ENCODE measurements at places on chromosomes 6 and 20. TPM values are rescaled to one million over a fixed set of nuclear protein-coding genes. Genes with fewer than 3 reads are reported as not detected.
A peak's percentile ranks its signal among the peaks of the same experiment; 100 is the strongest.

GRCh38 chr6:137106183-137106582, 61.4 kb upstream of the IL20RA start:
- DNase-seq, result no peak

TFAP2D gene
- total RNA-seq, result not detected

RNF217 gene
- total RNA-seq, result 17.5 TPM

- DNase-seq, result no peak
Observed at GRCh38 chr6:81487489-81487888, 265.0 kb downstream of the TENT5A start.

GRCh38 chr20:24027229-24027628, 38.6 kb upstream of the GGTLC1 start:
- DNase-seq, result peak; percentile 95

DNA sequence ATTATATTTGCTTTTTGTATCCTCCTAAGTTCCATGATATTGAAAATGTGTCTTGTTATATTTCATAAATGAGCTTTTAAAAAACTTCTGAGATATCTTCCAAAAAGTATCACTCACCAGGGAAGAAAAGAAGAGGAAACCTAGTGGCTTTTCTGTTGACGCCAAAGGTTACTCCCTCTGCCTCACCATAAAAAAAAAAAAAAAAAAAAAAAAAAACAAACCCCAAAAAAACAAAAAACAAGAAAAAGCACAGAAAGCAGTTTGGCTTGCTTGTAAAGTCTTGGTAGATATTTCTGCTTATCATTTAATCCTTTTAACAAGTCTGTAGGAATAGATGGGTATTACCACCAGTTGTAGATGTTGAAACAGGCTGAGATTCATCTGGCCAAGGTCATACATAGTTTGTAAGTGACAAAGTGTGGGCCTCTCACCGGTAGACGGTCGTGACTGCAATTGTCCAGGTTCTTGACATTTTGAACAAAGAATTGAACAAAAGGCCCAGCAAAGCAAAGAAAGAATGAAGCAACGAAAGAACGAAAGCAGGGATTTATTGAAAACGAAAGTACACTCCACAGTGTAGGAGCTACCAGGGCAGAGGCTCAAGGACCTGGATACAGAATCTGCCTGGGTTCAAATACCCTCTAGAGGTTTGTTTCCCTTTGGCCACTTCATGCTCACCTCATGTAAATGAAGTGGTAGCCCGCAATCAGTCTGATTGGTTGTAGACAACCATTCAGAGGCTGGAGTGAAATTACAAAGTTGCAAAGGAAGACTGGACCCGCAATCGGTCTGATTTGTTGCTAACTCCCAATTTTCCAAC, 11.6 kb upstream of the ELOVL5 start:
- DNase-seq, result no peak

DNA sequence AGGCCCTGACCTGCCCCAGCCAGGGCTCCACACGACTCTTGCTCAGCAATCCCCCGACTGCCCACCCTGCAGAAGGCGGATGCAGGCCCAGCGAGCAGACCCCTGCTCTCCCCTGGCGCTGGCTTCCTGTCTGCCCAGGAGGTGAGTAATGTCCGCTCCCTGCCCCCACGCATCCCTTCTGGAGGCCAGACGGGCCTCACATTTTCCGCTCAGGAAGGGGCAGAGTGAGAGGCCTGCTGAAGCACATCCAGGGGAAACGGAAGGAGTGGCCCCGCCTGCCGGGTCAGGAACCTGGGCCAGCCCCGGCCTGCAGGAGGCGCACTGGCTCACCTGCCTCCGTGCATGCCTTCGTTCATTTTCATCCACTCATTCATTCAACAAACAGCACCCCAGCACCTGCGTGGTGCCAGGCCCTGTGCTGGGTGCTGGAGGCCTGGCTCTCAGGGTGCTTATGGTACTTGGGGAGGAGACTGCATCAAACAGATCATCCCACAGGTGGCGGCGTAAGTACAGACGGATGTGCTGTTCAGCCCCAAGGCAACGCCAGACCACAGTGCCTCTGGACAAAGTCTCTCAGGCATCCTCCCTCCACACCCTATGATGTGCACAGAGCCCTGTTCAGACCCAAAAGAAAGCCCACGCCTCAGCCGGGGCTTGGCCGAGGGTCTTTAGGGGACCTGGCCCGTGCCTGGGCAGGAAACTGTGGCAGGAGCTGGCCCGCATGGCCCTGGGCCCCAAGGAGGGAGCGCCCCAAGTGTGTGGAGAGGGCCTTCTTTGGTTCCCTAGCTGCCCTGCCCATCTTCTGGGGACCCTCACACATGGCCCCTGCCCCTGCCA, 112.1 kb downstream of the ASXL1 start:
- peak; percentile 99 for DNase-seq

DNA sequence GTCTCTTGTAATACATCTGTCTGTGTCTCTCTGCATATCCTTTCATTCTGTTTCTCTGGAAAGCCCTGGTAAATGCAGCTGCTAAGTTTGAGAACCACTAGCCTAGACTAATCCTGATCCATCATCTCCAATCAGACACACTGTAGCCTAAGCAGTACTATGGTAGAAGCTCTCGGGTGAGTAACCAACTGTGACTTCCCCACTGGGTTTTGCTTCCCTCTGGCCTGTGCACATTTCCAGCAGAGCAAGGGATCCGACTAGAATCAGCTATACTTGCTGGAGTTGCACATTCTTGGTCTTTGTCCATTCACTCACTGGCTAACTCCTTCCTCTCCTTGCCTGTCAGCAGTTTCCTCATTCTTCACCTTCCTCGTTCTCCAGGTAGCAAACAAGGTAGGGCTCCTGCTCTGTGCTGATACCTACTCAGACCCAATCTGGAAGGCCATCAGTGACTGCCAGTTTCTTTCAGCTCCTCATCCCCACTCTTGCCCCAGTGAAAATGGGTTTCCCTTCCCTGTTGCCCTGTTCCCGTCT, 184.2 kb downstream of the PLCB4 start:
- no peak for DNase-seq

DNA sequence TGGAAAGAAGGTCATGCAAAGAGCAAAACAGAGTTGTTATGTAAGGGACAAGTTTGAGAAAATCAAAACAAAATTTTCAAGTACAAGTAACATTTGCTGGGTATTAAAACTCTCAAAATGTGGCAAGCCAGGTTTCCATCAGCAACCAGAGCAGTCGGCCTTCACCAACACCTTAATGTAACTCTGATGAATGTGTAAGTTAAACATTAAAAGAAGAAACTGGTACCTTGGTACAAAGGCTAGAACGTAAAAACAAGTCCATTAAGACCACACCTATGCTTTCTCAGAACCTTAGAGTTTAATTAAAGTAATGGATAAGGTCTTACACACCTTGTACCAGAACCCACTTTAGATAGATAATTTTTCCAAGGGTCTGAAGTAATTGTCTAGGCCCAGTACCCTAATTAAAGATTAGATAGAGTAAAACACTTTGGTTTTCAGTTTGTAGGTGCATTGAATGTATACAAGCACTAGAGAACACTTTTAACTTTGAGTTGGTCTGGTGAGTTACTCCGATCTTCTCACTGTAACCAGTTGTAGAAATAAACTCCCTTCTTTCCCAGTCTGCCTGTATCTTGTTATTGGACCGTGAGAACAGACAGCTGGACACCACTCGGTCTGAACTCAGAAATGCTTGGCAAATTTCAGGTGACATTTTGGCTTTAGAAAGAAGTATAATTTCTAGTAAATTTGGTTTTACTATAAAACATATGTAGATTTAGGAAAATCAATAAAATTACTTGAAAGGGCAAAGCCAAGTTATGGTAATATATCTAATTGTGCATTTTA, 319.4 kb downstream of the HTR1B start:
- no peak for DNase-seq

DNA sequence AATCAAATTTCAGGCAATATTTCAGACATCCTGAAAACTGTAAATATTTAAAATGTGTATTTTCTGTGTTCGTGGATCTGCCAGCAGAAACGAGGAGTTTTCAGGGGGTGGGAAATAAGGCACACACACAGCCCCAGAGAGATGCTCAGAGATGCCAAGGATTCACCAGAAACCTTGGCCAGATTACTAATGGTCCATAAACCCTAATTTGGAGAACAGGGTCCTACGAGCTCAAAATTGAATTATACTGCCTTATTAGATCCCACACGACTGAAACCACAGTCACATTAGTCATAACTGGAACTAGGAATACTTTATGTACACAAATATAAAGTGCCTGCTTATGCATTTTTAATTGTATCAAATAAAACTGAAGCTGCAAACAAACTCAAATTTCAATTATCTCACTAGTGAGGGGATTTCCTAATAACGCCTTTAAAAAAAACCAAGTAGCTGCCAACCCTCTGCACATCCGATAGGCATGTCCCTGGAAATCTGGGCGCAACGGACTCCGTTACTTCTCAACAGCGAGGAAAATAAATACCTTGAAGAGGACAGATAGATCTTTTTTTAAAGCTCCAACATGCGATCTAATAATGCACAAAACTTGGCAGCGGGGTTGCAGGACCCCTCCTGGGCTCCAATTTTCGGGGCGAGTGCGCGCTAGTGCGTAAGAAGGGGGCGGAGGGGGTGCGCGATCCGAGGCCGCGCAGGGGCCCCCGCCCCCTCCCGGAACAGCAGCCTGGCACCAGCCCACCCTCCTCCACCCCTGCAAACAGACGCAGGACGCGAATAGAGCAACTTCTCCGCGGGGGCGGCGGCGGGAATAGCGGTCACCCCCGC, 897 bp downstream of the CHD6 start:
- DNase-seq, result peak; percentile 58

DNA sequence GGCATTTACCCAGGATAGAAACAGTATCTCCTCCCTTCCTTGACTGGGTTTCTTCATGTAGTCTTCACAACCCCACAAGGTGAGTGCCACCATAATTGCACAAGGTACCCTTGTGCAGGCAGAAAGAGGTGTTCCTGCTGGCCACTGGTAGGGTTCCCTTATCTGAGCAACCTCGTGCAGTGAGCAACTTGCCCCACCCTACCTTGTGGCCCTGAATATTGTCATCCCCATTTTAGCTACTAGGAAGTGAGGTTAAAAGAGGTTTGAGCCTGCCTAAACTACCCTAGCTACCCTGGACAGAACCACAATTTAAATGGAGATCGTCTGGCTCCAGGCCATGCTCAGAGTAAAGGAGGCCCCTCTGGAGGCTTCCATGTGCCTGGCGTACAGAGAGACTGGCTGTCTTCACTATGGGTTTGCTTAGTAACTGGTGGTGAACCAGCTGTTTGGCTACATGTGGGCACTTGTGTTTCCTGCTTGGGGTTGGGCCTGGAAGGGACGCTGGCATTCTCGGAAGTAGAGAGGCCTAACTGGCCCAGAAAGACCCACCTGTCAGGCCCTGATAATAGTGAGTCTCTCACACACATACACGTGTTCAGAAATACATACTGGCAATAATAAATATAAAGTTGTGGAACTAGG, 148.8 kb downstream of the LRFN2 start:
- no peak for DNase-seq

- DNase-seq, result no peak
Observed at GRCh38 chr6:41625442-41625841, 12.8 kb upstream of the MDFI start.

GRCh38 chr6:117264692-117265409, 507 bp upstream of the VGLL2 start:
- DNase-seq, result no peak

DNA sequence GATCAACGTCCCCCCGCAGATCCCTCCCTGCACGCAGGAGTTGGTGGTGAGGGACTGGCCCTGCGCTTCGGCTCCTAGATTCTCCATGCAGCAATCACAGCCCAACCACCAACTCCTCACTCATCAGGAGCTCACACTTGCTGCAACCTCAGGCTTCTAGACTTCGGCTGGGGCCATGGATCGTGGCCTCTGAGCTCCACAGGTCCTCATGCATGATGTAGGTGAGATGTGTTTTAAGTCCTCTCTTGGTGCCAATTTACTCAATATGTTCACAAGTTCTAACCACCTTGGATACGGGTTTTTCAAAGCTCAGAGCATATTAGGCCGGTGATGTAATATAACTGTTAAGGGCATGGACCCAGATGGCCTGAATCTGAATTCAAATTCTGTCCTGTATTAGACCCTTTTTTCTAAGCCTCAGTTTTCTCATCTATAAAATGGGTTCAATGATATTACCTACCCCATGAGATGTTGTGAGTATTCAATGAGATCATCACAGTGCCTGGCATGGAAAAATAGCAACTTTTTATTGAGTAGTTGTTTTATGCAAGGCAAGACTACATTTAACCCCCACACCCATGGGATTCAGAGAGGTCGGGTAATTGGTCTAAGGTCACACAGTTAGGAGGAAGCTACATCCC, 31.0 kb downstream of the SUN5 start:
- DNase-seq, result no peak

GRCh38 chr6:72987301-72987700, 238.0 kb downstream of the KHDC1L start:
- DNase-seq, result no peak

DNA sequence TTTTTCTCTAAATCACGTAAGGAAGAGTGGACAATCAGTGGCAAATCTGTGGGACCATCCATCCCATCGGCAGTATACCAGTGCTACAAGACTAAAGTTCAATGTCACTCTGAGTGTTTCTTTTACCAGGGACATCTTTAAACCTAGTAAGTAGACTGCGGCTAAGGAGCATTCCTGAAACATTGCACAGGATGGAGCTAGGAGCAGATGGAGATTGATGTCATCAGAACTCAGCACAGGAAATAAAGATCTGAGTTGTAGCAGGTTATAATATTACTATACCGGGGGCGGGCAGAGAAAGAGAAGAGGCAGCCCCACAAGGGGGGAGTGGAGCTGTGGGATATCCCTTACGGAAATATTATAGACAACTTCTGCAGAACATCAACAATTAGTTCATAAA, 162.1 kb downstream of the MTFR2 start:
- DNase-seq, result peak; percentile 25

DNA sequence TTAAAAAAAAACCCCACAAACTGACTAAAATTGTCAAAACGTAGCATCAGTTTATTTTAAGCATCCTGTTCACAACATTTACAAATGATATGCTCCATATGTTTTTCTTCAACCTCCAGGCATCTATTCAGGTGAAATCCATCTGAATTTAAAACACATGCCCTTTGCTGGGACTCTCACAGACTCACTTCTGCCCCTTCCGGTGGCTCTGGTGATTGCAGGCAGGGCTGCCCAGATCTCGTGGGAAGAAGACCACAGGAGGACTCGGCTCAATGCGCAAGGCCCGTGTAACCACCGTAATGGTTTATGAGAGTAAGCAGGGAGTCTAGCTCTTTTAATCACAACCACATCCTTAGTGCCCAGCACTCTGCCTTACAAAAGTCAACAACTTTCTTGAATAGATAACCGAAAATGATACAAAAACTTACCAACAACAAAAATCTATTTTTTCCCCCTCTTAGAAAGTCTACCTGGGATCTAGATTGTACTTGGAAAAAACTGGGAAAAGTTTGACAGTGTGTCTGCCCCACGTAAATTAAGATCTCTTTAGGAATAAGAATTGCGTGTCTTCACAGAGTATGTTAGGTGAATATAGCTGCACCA, 139.1 kb downstream of the KIF16B start:
- DNase-seq, result peak; percentile 46

FNDC11 gene
- total RNA-seq, result 2.4 TPM
